ENCODE measurements at places on chromosomes 2 and 18.

GRCh38 chr18:12571630-12572029 lies 86.3 kb downstream of the SPIRE1 start:
- DNase-seq: no peak

DNA sequence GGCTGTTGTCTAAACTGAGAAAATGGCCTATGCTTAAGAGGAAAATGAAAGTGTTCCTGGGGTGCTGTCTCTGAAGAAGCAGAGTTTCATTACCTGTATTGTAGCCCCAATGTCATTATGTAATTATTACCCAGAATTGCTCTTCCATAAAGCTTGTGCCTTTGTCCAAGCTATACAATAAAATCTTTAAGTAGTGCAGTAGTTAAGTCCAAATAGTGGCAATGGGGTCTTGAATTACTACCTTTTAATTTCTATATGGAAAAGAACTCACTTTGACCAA lies 13.8 kb upstream of the ALLC start:
- no peak for DNase-seq

DNA sequence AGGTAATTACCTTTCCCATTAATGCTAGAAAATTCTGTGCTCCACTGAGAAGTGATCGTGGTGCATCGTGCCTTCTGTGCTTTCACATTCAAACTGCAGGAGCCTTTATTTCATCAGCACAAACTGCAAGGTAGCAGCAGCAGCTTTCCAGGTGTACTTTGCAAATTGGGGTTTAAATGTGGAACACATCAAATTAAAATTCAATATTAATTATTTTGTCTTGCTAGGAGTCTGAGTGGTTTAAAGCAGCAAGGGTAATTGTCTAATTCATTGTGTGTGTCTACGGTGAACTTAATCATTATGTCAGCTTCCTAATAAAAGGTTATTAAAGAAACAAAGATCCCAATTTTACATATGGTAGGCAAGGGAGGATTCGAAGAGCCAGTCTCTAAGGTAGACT lies 180.8 kb upstream of the ATP5MC3 start:
- DNase-seq: no peak

DNA sequence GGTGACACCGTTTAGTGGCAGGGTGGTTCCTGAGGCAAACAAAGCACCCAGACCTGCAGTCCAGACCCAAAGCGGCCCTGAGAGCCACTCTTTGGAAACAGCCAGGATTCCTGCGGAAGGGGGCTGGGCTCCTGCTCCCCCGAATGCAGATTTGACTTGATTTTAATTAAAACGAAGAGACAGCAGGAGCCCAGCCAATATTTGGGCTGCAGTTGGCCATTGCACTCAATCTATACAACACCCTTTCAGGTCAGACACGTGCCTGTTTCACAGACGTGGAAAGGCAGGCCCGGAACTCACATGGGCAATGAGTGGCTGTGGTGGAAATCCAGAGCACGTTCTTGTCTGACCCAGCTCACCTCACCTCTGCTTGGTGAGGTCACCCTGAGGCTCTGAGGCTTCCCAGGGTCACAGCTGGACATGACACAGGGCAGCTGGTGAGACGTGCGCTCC lies 122.4 kb downstream of the NDUFA10 start:
- no peak for DNase-seq

DNA sequence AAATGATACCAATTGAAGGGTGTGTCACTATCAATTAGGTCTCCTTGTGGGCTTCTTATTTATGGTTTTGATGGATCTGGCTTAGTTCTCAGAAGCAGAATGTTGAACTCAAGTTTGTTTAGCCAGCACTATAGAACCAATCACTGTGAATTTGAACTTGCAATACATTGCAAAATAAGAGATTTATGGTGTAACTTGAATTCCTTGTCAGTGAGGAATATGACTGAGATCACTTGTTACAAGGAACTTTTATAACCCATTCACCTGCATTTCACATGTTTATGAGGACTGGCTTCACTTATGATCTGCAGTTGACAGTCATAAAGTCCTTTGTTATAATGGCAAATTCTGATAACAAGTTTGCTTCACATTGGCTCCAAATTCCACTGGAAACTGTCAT lies 9.8 kb downstream of the GATA6 start:
- no peak for DNase-seq

- DNase-seq: no peak
Measured at GRCh38 chr2:63651861-63652651, 63.3 kb downstream of the MDH1 start.

DNA sequence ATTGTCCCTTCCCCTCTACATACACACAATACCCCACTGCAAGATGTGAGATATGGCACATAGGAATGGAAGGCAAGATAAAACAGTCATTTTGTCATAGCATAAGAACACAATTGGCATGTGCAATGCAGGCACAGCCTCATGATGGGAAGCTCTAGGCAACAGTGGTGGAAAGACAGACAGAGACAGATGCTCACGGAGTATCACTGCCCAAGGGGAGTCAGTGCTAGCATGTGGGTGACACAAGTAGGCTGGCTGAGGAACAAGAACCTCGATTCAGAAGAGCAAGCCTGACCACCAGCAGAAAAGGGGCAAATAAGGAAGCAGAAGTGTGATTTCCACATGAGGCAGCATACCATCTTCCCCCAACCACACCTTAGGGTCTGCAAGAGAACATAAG lies 323.6 kb downstream of the PAX3 start:
- no peak for DNase-seq

- no peak for DNase-seq
Measured at GRCh38 chr2:45009928-45010701, 863 bp upstream of the SIX2 start.

DNA sequence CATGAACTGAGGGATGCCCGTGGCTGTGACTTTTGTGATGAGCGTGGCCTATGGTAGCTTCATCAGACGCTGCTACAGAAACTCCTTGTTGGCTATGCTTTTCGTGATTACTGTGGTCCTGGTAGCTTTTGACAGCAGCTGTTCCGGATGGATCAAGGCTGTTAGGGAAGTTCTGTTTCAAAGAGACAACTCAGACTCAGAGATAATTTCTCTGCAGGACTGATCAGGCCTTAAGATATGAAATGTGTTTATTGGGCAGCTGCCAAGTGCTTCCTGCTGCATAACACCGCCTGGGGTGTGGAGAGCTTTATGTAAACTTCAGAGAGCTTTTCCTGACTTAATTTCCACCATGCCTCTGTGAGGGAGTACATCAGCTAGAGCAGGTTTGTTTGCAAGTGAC lies 243.8 kb downstream of the TSN start:
- DNase-seq: no peak

DNA sequence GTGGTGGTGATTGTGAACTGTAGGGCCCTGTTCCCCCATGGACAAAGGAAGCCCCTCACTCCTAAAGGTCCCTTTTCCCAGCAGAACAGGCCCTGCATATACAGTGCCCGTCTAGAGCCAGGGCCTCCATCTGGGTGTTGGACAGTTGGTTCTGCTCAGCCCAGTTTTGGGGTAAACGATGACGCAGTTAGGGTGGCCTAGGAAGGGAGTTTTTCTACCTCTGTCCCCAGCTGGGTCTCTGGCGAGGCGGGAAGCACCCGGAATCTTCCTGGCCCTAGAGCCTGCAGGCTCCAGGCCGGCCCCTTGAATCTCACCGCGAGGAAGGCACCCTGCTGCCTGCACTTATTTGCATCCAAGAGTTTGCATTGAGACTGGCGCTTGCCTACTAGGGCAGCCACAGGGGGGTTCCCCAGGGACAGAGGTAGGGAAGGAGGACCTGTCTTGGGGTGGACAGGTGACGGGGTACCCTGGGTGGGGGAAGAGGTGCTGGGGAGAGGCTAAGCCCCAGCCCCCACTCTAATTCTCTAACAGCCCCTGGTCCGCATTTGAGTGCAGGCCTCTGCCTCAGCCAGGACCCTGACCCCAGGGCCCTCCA lies 529 bp upstream of the MTA3 start:
- no peak for DNase-seq

DNA sequence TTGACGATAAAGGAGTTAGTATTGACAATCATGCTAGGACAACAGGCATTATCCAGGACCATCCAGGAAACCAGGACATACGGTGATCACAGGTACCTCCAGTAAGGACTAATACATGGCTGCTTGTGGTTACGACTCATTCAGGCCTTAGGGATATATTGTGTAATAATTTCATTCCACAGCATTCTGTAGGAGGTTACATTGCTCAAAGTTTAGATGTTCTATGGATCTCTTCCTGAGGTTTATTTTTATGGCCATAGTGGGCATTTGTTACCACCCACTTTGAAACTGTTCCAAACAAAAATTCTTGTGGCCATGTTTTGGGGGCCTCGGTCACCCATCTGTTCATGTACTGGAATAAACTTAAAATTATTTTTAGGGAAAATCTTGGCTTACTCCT lies 431.6 kb downstream of the METTL4 start:
- no peak for DNase-seq

DNA sequence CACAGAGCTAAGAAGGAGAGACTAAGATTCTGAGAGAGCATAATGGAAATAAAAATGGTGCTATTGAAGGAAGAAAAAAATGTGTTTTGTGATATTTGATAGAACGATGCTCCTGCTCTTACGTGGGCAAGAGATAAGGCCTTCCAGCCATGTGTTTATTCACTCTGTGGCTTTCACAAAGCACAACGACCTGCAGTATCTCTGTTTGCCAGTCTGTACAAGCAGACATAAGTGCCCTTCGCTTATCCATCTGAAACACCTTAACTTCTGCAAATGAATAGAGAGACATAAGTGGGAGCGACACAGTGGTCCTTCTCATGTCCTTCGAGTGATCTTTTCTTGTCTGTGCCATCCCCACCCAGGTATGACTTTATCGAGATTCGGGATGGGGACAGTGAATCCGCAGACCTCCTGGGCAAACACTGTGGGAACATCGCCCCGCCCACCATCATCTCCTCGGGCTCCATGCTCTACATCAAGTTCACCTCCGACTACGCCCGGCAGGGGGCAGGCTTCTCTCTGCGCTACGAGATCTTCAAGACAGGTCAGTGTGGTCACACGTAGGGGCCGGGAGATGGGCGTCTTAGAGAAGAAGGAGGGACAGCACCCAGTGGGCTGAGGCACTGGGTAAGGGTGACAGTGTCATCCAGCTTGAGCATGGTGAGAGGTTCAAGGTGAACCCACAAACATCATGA lies 33.7 kb downstream of the NRP2 start:
- DNase-seq: no peak

- no peak for DNase-seq
Measured at GRCh38 chr2:202335791-202336467, 40.2 kb upstream of the BMPR2 start.

- DNase-seq: no peak
Measured at GRCh38 chr2:239870276-239870675, 154.9 kb downstream of the NDUFA10 start.

DNA sequence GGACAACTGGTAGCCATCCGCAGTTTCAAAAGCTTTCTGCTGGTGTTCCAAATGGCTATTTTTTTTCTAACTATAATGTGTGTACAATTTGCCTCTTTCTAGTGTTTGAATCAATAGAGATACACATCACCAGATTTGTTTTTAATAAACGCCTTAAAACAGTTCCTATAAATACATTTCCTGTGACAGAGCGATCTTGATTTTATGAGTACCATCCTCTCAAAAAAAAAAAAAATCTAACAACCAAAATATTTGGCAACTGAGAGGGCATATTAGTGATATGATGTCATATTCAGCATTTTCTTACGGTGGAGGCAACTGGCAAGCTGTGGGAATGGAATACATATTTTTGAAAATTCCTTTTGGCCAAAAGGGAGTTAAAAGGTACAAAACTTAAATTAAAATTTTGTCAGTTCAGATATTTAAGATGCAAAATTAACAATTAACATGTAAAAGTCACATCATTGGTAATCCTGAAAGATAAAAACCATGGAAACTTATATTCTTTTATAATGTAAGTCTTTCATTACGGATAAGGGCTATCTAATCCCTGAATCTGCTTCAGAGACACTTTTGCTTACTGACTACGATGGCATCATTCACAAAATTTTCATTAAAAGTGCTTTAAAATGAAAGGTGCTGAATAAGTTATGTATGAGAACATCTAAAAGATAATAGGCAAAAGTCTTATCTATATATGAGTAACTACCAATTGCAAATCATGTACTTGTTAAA lies 268.4 kb downstream of the TCF4 start:
- no peak for DNase-seq

GRCh38 chr2:69097148-69097610 lies 84.2 kb downstream of the ANTXR1 start:
- no peak for DNase-seq

GRCh38 chr2:222055328-222055727 lies 243.5 kb downstream of the PAX3 start:
- no peak for DNase-seq

- DNase-seq: no peak
Measured at GRCh38 chr18:57649556-57650500, 28.2 kb upstream of the NARS1 start.

- DNase-seq: no peak
Measured at GRCh38 chr2:216538538-216538937, 39.9 kb downstream of the RPL37A start.

DNA sequence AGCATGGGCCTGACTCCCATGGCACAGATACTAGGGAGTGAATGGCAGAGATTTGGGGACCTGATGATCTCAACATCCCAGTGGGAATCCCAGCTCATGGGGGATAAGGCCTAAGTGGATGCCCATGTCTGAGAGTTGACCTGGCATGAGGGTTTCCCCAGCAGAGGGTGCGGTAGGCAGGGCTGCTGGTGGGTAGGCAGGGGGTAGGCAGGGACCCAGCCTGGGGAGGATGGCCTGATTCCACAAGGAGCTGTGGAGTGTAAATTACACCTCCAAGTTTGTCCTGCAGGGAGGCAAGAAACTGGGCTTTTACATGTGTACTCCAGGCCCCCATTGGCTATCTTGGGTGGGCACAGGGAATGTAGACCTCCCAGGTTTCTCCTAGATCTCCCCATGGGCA lies 46.9 kb downstream of the INPP5D start:
- DNase-seq: no peak

Measured in esophagus squamous epithelium (tissue), 5 donors.